ENCODE measurements at places on chromosomes 5 and 9.
A peak's percentile ranks its signal among the peaks of the same experiment; 100 is the strongest.

DNA sequence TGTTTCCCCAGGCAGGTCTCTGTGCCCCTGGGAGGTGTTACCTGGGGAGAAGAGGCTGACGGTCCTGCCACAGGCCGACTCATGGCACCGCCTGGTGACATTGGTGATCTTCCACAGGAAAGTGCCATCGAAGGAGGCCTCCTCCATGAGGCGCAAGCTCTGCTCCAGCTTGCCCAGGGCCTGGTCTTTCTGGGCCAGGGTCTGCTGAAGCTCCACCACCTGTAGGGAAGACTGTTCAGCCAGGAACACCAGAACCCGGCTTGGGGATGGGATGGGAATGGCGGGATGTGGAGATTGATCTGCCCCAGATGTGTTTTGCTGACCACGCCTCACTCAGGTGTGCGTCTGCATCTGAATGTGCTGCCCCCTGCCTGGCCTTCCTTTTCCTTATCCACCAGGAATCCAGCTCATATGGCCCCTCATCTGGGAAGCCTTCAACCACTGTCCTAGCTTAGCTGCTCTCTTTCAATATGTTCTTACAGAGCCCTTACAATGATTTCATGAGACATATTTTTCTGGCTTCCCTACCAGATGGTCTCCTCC, 15.2 kb downstream of the TRAF1 start:
- DNase-seq, result no peak

- no peak for DNase-seq
Measured at GRCh38 chr5:66932457-66932856, 264.1 kb downstream of the CD180 start.

DNA sequence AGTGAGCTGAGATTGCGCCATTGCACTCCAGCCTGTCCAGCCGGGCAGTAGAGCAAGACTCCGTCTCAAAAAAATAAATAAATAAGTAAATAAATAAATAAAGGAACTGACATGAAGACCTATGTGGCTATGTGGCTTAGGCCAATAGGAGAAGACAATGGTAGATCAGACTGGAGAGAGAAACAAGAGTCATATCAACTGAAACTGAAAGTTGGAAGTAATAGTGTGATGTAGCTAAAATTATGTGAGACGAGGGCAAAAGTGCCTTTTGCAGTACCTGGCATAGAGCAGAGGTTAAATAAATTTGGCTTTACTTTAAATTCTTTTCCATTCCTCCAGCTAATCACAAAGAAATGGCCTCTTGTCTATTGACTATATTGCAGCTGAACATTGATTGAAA, 7.3 kb downstream of the FBP2 start:
- DNase-seq, result no peak

- DNase-seq, result no peak
Measured at GRCh38 chr9:34647651-34648050, 1.2 kb downstream of the GALT start.

- DNase-seq, result no peak
Measured at GRCh38 chr5:14415024-14415697, 166.4 kb upstream of the OTULINL start.

DNA sequence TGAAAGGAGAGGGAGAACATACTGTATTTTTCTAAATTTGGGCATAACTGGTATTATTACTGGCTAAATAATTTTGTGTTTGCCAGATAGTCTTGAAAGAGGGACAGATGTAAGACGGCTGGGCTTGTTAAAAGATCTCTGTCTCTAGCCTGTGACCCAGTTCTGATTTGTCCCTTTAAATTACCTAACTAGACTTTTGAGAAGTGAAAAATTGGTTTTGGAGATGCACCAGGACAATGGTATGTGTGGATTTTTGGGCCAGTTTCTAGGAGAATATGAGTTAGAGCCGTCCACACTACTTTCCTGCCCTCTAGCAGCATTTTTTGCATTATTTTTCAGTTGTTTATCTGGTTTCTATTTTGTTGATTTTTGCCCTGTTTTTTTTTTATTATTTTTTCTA, 33.5 kb downstream of the LNPEP start:
- DNase-seq, result no peak

DNA sequence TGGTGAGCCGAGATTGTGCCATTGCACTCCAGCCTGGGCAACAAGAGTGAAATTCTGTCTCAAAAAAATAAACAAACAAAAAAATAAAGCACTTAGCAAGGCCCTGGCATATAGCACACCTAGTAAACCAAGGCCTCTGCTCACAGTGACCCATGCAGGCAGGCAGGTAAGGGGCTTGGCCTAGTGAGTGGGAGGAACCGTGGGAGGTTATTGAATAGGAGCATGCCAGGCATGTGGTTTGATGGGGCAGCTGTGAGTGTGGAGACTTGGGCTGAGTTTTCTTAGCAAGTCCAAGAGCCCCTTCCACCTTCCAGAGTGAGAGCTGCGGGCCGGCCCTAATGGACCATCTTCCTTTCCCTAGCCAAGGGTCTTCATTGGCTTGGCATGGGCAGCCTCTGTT, 4.5 kb upstream of the NDST1 start:
- DNase-seq, result no peak

- DNase-seq, result no peak
Measured at GRCh38 chr5:180323941-180324600, 29.1 kb downstream of the GFPT2 start.

GRCh38 chr5:93406971-93407401, 174.0 kb downstream of the NR2F1-AS1 start:
- no peak for DNase-seq

- no peak for DNase-seq
Measured at GRCh38 chr9:110933350-110934001, 104.8 kb downstream of the LPAR1 start.

DNA sequence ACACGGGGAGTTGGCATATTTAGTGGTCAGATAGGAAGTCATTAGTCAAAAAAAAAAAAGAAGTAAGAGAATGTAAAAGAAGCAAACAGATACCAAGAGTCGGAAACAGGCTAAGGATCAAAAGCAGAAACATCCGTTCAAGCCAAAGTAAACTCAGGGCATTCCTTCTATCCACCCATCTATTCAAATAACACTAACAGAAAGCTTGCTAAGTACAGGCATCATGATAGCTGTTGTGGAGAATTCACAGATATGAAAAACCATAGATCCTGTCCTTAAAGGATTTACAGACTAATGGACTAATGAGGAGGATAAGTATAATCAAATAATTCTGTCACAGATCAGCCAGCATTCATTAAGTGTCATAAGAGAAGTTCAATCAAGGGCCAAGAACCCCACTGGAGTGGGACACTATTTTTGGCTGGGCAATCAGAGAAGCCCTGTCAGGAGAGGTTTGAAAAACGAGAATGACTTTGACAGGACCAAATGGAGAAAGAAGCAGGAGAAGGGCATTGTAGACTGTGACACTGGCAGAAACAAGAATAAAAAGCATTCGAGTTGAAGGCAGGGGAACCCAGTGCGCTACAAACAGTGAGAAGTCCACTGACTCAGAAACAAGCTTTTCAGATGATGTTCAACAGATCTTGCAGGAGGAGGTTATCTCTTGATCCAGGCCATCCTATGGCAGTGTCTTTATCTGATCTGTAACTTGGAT, 154.2 kb upstream of the TSLP start:
- DNase-seq, result no peak

- peak; percentile 69 for DNase-seq
Measured at GRCh38 chr9:129489838-129490582, 130.9 kb downstream of the C9orf50 start.

GRCh38 chr5:35229076-35230037, 930 bp downstream of the PRLR start:
- peak; percentile 50 for DNase-seq

DNA sequence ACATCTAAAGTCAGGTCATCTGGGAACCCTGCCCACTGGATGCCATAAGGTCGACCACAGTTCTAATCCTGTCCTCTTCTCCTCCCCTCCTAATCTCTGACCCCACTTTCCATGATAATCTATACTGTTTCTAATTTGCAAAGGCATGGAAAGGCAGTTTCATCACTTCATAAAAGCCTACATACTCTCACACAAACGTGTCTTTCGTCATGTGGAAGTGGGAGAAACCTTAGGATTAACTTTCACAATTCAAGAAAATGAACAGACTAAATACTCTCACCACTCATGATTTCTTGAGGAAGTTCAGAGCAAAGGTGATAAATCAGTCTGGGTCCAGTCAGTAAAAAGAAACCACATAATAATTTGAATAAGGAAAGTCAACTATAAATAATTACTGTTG, 5.5 kb downstream of the FANCC start:
- DNase-seq, result no peak

DNA sequence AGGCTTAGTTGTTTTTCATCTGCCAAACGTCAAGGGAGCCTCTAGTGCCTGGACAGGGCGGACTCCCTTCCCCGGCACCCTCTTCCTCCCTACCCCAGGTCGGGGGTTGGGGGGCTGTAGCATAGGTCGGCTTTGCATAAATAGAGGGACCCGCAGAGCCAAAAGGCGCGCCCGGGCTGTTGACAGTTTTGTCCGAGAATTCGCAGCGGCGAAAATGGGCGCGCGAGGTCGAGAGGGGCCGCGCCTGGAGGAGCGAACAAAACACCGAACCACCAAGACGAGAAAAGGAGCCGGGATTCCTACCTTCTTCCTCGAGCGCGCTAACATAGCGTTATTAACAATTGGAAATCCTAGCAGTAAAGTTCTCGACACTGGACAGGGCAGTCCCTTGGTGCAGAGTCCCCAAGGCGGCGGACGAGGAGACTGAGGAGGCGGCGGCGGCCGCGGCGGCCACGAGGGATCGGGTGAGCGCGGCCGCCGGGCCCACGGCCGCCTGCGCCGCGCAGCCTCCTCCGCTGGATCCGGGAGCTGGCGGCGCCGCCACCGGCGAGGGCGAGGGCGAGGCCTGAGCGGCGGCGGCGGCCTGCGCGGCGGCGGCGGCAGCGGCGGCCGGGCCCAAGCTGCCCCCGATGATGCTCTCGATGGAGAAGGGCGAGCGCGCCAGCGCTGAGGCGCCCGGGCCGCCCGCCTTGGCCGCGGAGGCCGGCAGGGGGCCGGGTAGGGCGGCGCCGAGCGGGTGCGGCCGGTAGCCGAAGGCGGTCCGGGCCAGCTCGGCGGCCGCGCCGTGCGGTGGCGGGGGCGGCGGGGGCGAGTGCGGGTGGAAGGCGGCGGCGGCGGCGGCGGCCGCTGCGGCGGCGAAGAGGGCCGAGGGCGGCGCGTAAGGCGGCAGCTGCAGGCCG, 1.7 kb downstream of the FOXD1 start:
- DNase-seq, result no peak

- DNase-seq, result no peak
Measured at GRCh38 chr5:88688984-88689667, 193.9 kb downstream of the MEF2C start.

GRCh38 chr5:166862581-166862980, 1428.9 kb upstream of the WWC1 start:
- no peak for DNase-seq

DNA sequence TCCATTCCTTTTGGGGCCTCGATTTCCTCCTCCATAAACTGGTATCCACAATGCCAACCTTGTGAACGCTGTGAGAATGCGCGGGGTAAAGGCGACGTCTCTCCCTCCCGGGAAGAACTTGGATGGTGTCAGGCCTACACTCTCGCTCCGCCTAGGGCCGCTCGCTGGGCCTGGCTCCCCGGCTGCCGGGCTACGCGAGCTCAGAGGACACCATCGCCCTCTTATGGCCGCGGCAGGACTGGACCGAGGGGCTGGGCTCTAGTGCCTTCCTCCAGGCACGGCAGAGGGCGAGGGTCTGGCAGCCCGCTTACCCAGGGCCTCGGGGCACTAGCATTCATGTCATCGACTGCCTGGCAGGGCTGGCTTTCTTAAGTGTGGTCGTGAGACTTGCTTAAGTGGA, 1.3 kb upstream of the EXOSC2 start:
- DNase-seq, result peak; percentile 69

GRCh38 chr9:36423206-36423605, 23.1 kb upstream of the RNF38 start:
- no peak for DNase-seq

DNA sequence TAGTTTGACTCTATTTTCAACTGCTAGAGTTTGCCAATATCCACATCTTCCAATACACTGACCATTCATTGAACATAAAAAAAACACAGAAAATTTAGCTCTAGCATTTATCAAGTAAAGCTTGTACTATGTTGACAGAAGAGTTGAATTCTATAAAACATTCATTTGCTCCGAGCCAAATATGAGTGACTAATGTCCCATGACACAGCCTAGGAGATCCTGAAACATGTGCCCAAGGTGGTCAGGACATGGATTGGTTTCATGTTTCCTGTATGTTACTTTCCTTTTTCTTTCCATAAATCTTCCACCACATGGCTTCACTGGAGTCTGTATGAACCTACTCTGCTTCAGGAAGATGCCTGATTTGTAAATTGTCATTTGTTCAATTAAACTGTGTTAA, 122.4 kb upstream of the PRDM9 start:
- no peak for DNase-seq

DNA sequence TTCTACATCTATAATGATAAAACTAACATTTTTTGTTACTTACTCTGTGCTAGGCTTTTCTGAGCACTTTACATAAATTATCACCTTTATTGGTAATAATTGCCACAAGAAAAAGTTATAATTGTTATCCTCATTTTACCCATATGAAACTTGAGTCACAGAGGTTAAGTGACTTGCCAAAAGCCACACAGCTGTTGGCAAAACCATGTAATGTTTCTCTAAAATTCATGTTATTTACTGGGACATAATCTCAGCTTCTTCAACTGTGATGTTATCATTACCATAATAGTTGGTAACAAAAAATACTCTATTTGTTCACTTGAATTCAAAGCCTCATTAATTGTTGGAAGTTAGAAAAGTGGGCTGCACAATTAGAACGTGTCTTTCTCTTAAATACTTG, 437.3 kb downstream of the BRINP1 start:
- no peak for DNase-seq

- DNase-seq, result no peak
Measured at GRCh38 chr9:37408933-37409710, 13.4 kb upstream of the GRHPR start.

- peak; percentile 44 for DNase-seq
Measured at GRCh38 chr9:16321461-16322119, 548.9 kb downstream of the BNC2 start.

DNA sequence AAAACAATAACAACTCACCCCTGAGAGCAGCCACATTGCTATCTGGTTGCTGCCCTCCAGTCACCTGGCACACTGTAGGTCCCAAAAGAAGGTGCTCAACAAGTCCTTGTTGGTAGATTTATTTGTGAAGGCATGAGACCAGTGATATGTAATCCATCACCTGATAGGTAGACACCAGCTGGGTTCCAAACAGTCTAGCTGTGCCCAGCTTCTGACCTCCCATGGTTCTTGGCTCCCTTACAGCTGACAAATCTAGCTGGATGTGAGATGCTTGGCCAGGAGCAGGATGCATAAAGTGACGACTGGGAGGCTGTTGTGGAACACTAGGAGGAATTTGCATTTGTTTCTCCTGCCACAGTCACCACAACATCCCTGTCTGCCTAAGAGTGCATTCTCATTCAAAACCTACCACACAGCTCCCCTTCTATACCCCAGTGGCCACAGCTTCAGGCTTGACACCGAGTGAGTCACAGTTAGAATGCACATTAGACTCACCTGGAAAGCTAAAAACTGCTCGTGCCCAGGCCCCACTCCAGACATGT, 7.8 kb upstream of the VLDLR start:
- no peak for DNase-seq

- DNase-seq, result no peak
Measured at GRCh38 chr5:10839118-10839517, 78.1 kb upstream of the DAP start.

GRCh38 chr5:138233280-138233679, 20.2 kb upstream of the CDC23 start:
- no peak for DNase-seq
